ENCODE measurements at places on chromosomes 1 and 21. TPM values are rescaled to one million over a fixed set of nuclear protein-coding genes. Genes with fewer than 3 reads are reported as not detected.

OR10J1 gene
- not detected for total RNA-seq

OR6K6 gene
- not detected for total RNA-seq

RGS5 gene
- total RNA-seq: 1.9 TPM

MUL1 gene
- total RNA-seq: 21.7 TPM

TIAM1 gene
- 0.84 TPM for total RNA-seq

DNA sequence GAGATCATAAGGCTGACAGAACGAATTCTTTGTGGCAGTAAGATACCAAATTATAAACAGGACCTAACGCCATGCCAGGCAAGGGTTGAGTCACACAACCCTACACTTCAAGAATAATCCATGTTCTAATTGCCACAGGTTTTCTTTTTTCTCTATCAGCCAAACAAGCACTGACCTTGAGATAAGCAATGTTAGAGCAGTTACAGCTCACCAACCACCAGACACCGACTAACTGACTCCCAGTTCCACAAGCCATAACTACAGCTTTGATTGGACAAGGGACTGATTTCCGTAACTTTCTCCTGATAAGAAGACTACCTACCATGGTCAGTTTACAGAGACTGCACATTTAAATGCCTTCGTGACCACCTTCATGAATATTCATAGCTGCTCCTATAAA, 149.6 kb downstream of the PTPRU start:
- H3K36me3 ChIP-seq: no peaks in the 10 kb centered on the region
- no peaks in the 10 kb centered on the region for H3K4me1 ChIP-seq
- no peak for DNase-seq
- H3K27me3 ChIP-seq: peaks cover 12% of the 10 kb centered on the region
- no peak overlapping the region for H3K4me3 ChIP-seq

DNA sequence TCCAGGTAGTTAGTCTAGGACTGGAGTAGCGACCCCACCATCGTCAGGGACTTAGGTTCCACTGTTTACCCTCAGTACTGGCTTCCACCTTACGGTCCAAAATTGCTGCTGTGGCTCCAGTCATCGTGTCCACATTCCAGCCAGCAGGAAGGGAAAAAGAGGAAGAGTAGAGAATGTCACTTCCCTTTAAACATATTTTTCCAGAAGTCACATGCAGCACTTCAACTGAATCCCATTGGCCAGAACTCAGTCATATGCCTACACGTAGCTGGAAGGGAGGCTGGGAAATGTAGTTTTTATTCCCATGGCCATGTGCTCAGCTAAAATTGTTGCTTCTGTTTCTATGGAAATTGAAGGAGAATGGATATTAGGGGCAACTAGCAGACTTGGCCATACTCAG, 84.1 kb upstream of the SELENON start:
- no peak overlapping the region for H3K27ac ChIP-seq
- DNase-seq: no peak
- no peaks in the 10 kb centered on the region for H3K36me3 ChIP-seq
- peaks cover 2% of the 10 kb centered on the region for H3K27me3 ChIP-seq
- H3K4me3 ChIP-seq: no peak overlapping the region

GRCh38 chr1:58454385-58454784, 92.1 kb downstream of the OMA1 start:
- H3K4me3 ChIP-seq: no peak overlapping the region
- H3K36me3 ChIP-seq: peaks cover 13% of the 10 kb centered on the region
- no peak for DNase-seq

DNA sequence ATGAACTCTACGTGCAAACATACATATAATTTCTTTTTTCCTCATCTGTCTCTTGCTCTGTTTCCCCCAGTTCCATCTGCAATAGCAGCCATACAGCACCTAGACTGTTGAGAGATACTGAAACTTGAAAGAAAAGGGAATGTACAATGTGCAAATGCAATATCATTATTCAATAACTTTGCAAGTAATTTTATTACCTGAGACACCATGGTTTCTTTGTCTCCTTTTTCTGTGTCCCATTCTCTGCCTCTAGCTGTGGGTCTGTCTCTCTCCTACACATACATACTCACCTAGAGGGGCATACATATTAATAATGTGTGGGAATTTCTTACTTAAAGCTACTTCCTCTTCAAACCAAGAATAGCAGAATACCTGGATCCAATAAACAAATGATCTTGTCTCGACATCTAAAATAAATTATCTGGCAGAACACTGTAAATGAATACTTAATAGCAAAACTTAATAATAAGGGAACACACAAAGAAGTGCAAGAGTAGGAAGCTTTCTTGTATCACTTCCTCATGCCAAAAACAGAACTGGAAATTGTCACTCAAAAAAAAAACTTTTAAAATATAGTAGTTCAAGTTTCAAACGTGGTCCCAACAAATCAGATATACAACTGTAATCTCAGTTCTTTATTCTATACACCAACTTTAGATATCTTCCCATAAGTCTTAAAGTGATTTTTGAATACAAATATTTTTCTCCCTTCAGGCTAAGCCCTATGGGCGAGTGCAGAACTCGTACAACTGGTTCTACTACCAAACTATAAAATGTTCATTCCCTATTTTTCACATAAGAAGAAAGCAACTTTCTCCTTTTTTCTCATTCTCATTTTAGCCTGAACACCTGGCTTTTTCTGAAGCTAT, 194.6 kb downstream of the NRIP1 start:
- peak overlapping the region; percentile 51 for H3K27ac ChIP-seq
- no peak for DNase-seq
- peak overlapping the region; percentile 55 for H3K4me3 ChIP-seq
- no peaks in the 10 kb centered on the region for H3K27me3 ChIP-seq

GRCh38 chr1:7616076-7616832, 154.8 kb upstream of the VAMP3 start:
- no peak overlapping the region for H3K27ac ChIP-seq
- no peaks in the 10 kb centered on the region for H3K4me1 ChIP-seq
- DNase-seq: no peak
- no peaks in the 10 kb centered on the region for H3K36me3 ChIP-seq
- no peak overlapping the region for H3K4me3 ChIP-seq

GRCh38 chr1:55833529-55834091, 618.4 kb upstream of the USP24 start:
- no peaks in the 10 kb centered on the region for H3K36me3 ChIP-seq
- DNase-seq: no peak
- no peaks in the 10 kb centered on the region for H3K4me1 ChIP-seq
- no peaks in the 10 kb centered on the region for H3K27me3 ChIP-seq

- no peak for DNase-seq
- peaks cover 29% of the 10 kb centered on the region for H3K36me3 ChIP-seq
- no peaks in the 10 kb centered on the region for H3K27me3 ChIP-seq
- H3K27ac ChIP-seq: peak overlapping the region; percentile 90
- H3K4me3 ChIP-seq: peak overlapping the region; percentile 81
- peaks cover 48% of the 10 kb centered on the region for H3K4me1 ChIP-seq
These were observed 49.4 kb upstream of the BOLA1 start for GRCh38 chr1:149849947-149850360.

Measured in activated B cell treated with CpG ODN at 0.5 μM for 24 hours (primary cell).